Calu3 (cell line): ENCODE measurements at places on chromosomes 5 and 9. TPM values are rescaled to one million over a fixed set of nuclear protein-coding genes. Genes with fewer than 3 reads are reported as not detected.

GRCh38 chr9:23754551-23754950 lies 71.5 kb downstream of the ELAVL2 start:
- DNase-seq: no peak

GRCh38 chr5:2385818-2386217 lies 365.7 kb downstream of the IRX2 start:
- DNase-seq: no peak

- DNase-seq: peak; percentile 13
Observed at GRCh38 chr9:38641985-38642864, 21.8 kb upstream of the ANKRD18A start.

DNA sequence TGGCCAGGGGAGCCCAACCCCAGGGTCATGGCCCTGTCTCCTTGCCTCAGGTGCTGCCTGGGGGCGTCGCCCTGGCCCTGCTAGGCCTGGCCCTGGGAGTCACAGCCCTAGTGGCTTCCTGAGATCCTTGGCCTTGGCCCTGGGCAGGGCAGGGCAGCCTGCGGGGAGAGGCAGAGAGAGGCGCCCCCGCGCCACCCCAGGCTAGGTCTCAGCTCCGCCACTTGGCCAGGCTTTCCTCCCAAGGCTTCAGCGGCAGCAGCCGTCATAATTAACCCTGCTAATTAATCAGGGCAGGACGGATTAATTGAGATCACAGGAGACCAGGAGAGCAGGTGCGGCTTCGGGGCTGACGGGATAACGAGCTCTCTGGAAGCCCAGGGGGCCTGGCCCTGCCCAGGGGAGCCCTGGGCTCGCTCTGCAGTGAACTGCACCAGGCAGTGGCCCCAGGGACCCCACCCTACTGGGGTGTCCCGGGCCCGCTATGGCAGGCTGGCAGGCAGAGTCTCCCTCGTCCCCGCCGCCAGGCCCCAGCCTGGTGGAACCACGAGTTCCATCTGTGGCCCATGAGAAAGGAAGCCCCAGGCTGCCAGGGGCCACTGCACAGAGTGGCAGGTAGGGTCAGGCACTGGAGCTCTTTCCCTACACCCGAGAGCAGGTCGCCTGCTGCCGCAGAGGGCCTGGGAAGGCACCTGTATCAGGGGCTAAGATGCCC lies 269.6 kb downstream of the PBX3 start:
- no peak for DNase-seq

GRCh38 chr5:82806513-82806912 lies 270.7 kb downstream of the TMEM167A start:
- no peak for DNase-seq

- no peak for DNase-seq
Observed at GRCh38 chr5:168312606-168313295, 21.3 kb downstream of the WWC1 start.

GRCh38 chr5:43421450-43422133 lies 9.4 kb upstream of the CCL28 start:
- no peak for DNase-seq

GRCh38 chr5:133824661-133825254 lies 143.7 kb downstream of the C5orf15 start:
- DNase-seq: no peak

DNA sequence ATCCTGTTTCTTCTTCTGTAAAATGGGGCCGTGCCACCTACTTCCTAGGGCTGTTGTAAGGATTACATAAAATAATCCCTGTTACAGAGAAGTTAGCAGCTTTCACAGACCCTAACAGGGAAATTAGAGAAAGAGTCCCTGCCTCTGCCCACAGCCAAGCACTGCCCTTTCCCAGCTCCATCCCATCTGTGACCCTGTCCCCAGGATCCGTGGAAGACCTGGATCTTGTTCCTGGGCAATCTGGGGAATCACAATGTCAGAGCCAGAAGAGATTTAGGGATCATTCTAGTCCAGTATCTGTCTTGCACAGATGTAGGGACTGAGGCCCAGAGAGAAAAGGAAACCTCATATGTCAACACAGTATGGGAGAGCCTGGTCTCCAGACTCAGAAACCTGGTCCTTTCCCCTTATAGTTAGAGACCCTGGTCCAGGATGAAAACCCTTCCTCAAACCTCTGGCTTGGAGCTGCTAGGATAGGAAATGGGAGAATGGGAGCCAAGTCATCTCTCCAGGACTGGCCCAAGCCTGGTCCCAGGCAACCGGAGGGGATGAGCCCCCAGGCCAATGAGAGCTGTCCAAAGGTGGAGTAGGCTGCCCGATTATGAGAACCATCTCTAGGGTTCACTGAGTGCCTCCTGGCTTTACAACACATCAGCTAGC lies 12.5 kb downstream of the LHX6 start:
- DNase-seq: no peak

DNA sequence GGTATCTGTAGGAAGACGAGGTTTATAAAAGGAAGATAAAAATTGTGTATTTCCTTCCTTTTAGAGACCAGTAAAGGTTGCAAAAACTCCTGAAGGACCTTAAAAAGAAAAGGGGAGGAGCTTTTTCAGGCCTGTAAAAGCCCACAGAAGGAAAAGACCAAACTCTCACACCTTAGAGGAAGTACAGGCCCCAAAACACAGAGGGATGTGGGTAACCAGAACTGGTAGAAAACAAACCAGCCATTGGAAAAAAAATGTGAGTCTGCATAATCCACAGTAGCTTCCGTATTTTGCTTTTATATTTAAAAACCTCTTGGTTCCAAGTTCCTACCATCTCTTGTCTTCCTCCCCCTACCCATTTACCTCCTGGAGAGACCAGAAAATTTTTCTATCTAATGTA lies 8.5 kb downstream of the GIN1 start:
- no peak for DNase-seq

GRCh38 chr9:101465326-101465915 lies 29.8 kb upstream of the ALDOB start:
- DNase-seq: peak; percentile 53

DNA sequence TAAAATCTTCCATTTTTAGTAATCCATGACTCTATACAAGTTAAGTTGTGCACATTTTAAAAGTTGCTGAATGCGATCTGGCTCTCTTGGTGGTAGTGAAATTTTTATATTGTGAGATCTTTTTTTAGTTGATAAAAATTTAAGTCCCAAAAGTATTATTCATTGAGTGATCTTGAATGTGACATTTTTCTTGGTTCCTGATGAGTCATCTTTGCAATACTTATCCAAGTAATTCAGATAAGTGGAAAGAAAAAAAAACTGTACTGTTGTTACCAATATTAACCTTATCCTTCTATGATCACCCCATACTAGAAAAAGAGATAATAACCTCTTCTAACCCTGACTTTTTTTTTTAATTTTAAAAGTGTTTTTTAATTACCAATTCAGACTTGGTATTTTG lies 601.3 kb downstream of the PSAT1 start:
- no peak for DNase-seq

- DNase-seq: no peak
Observed at GRCh38 chr9:726005-726404, 115.5 kb upstream of the DMRT1 start.

- no peak for DNase-seq
Observed at GRCh38 chr9:110429453-110429852, 91.8 kb upstream of the TXNDC8 start.

- no peak for DNase-seq
Observed at GRCh38 chr9:121776739-121777637, 125.6 kb downstream of the DAB2IP start.

- no peak for DNase-seq
Observed at GRCh38 chr9:120014796-120015195, 565.2 kb downstream of the CDK5RAP2 start.

- no peak for DNase-seq
Observed at GRCh38 chr5:95988094-95988493, 26.4 kb upstream of the ELL2 start.

- DNase-seq: no peak
Observed at GRCh38 chr5:73558950-73559349, 6.5 kb downstream of the ANKRA2 start.

GRCh38 chr9:127525401-127526188 lies 74.3 kb downstream of the LRSAM1 start:
- DNase-seq: no peak

- DNase-seq: no peak
Observed at GRCh38 chr9:20367855-20368254, 254.4 kb downstream of the MLLT3 start.

- no peak for DNase-seq
Observed at GRCh38 chr5:142836048-142836447, 65.9 kb downstream of the ARHGAP26 start.

DNA sequence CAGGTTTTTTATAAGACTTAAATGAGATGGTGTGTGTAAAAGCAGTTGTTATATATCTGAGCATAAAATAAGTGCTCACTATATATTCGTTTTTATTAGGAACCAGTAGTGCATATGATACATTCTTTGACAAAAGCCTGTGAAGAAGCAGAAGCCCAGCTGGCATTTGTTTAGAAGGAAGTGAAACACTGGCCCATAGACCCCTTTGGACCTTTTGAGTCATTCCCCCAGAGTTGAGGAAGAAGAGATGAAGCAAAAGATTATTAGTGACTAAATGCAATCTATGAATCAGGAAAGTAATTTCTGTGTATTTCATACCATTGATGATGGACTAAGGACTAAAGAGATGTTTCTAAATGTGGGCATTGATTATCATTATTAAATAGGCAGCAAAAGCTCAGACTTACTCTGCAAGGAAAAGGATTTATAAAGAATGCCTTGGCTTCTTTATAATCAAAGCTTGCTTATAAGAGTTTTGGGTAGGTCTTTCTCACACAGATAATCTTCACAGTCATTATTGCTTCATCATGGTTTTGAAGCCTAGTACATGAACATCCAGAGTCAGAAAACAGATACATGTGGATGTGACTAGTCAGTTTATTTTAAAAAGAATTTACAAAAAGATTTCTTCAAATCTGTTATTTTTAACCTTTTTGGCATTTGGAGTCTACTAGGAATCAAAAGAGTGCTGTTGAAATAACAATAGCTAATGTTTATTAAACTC lies 16.9 kb upstream of the FER start:
- DNase-seq: no peak

DNA sequence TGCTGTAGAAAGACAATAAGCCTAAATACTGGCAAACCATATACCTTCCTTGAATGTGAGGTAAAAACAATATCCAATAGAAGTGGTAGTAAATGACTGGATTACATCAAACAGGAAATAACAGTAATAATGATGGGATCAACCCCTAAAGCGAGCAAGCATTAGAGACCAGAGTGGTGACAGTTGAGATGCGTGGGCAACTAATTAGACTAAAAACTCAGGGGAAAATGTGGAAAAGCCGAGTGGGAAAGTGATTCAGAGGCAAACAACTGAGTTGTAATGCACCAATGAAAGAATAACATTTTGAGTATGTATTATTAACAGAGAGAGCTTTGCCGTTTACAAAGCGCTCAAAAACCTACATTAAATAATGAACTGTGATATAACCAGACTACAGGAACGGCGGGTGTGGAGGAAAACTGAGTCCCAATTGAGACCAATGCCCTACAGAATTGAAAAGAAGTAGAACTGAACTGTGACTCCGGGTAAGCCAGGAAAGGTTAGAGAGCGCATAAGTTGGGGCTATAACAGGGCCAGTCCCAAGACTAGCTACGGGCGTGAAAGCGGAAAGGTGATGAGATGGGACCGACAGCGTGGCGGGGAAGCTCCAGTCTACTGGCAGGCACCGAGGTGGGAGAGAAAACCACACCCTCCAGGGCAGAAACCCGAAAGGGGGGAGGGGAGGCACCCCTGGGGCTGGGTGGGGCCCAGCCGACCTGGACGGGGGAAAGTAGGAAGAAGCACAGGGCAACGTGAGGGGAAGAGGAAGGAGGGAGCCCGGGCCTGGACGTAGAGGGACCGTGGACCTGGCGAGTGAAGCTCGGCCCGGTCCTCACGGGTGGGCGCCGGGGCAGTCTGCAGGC lies 592 bp downstream of the UBAP2 start:
- peak; percentile 24 for DNase-seq

DNA sequence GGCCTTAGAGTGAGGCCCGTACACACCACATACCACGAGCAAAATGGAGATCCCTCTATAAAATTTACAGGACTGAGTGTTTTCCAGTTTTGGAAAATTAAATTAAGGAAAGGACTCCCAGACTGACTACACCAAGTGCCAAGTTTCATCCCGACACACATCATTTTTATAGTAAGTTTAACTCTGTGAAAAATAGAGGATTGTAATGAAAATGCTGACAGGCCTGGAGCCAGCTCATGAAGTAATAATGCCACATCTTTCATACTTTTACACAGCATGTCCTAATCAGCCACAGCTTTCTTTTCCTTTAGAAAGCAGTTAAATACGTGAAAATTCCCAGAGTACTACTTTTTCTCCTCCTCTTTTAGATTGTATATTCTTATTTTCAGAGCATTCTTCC lies 169.2 kb downstream of the SAXO1 start:
- no peak for DNase-seq

DNA sequence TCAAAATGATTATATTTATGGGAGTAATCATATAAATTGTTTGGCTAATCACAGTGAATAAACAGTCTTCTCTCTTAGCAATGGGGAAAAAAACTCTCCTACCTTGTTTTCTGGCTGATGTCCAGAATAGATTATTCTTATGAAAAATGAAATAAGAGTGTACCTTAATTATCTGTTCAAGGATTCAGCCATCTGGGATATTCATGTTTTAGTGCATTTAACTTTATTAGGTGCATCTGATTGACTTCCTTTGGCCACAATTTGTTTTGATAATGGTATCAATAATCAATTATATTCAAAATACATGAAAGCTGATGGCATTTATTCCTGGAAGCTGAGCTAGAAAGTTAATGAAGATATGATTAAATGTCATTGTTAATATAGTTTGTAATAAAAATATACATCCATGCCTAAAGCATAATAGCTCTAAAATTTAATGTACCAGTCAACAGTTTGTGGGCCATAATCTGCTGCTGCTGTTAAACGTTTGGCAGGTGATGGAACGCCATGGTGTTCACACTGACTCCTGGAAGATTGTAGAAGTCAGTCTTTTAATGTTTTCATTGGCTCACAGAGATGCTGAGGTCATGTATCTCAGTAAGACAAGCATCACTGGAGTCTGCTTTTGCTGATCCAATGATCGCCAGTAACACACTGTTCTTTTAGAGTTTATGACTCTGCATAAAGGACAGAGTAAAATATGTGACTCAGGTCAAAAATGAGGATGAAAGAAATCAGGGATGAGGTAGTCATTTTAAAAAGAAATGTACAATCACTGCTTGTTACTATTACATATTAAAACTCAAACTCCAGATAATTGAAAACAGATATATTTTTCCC lies 105.8 kb downstream of the ISL1 start:
- no peak for DNase-seq

GRCh38 chr5:22372376-22372775 lies 480.8 kb downstream of the CDH12 start:
- DNase-seq: no peak

The IRX2 gene
- total RNA-seq: not detected in 2 replicates

The SPEF2 gene
- total RNA-seq: 8.0 and 10.9 TPM in 2 replicates

The MTX3 gene
- 17.5 and 22.7 TPM in 2 replicates for total RNA-seq

The SPATA31A3 gene
- total RNA-seq: not detected in 2 replicates

The PHPT1 gene
- total RNA-seq: 44.1 and 48.7 TPM in 2 replicates

The SOWAHA gene
- total RNA-seq: 0.78 and 0.88 TPM in 2 replicates

The GRXCR2 gene
- not detected in 2 replicates for total RNA-seq

The ADGRD2 gene
- not detected in 2 replicates for total RNA-seq

The GPR150 gene
- total RNA-seq: 0.17 and 0.24 TPM in 2 replicates

The TNPO1 gene
- 138 TPM in 2 replicates for total RNA-seq

The PAEP gene
- total RNA-seq: 0.45 TPM in 1 of 2 replicates, not detected in the other

The SCGB3A2 gene
- total RNA-seq: not detected in 2 replicates

The FOXE1 gene
- 9.1 and 12.0 TPM in 2 replicates for total RNA-seq

The ECSCR gene
- not detected in 2 replicates for total RNA-seq

The TLX3 gene
- total RNA-seq: 6.0 and 6.5 TPM in 2 replicates

The MSMP gene
- not detected in 2 replicates for total RNA-seq

The IGFBPL1 gene
- 2.0 and 4.6 TPM in 2 replicates for total RNA-seq

The PHYHD1 gene
- total RNA-seq: 0.66 TPM in 1 of 2 replicates, not detected in the other

The TRIM36 gene
- total RNA-seq: 4.4 and 5.4 TPM in 2 replicates

The TTC16 gene
- total RNA-seq: not detected in 2 replicates

The AIF1L gene
- 24.3 and 27.2 TPM in 2 replicates for total RNA-seq
